ENCODE measurements at places on chromosomes 5 and 9. TPM values are rescaled to one million over a fixed set of nuclear protein-coding genes. Genes with fewer than 3 reads are reported as not detected.

Gene PROB1
- polyA plus RNA-seq = 0.80 TPM

Gene SLCO4C1
- polyA plus RNA-seq = 0.08 TPM

Gene SPINK7
- polyA plus RNA-seq = not detected

Gene KIF12
- not detected for polyA plus RNA-seq

GRCh38 chr5:78362220-78362619 is 1.8 kb downstream of the SCAMP1 start:
- H3K4me1 ChIP-seq = peaks cover 32% of the 10 kb centered on the region
- DNase-seq = no peak
- H3K4me3 ChIP-seq = peak overlapping the region; percentile 10
- no peak overlapping the region for H3K27ac ChIP-seq
- H3K36me3 ChIP-seq = no peaks in the 10 kb centered on the region

GRCh38 chr5:78221964-78222451 is 72.5 kb downstream of the AP3B1 start:
- peaks cover 16% of the 10 kb centered on the region for H3K4me1 ChIP-seq
- peak overlapping the region; percentile 40 for H3K27ac ChIP-seq
- no peaks in the 10 kb centered on the region for H3K27me3 ChIP-seq

DNA sequence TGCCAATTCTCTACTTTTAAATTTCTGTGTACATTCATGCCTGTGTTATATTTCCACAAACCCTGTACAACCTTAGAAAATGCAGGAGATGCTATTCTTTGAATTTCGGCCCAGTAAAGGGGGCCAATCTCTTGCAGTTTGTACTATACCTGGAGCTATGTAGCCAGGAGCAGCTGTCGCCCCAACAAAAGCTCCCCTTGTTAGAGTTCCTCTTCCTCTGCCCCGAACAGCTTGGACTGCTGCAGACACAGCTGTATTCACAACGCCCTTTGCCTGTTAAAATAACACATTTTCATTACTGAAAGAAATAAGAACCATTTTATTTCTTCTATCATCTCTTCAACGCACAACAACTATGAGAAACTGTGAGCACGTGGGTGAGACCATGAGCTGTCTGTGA is 99.2 kb downstream of the GPR21 start:
- H3K27me3 ChIP-seq = no peaks in the 10 kb centered on the region
- H3K4me1 ChIP-seq = peaks cover 13% of the 10 kb centered on the region
- DNase-seq = no peak

GRCh38 chr5:32277798-32278197 is 34.9 kb downstream of the MTMR12 start:
- peaks cover 69% of the 10 kb centered on the region for H3K4me1 ChIP-seq
- H3K4me3 ChIP-seq = no peak overlapping the region
- peaks cover 22% of the 10 kb centered on the region for H3K36me3 ChIP-seq
- peak overlapping the region; percentile 98 for H3K27ac ChIP-seq

DNA sequence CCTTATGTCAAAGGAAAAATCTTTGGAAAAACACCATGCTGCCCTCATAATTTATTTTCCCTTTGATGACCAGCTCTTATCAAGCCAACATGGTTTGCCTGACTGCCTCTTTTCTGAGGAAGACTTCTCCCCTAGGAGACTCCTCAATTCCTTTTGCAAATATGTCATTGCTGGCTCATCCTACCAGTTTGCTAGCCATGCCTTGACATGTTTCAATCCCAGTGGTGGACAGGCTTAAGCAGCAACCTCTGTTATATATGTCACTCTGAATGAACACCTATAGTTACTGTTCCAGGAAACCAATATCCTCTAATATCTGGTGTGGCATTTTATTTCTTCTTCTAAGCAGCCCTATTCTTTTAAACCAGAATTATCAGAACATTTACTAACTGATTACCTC is 615.8 kb downstream of the HTR1A start:
- H3K4me3 ChIP-seq = no peak overlapping the region
- H3K4me1 ChIP-seq = no peaks in the 10 kb centered on the region
- H3K36me3 ChIP-seq = no peaks in the 10 kb centered on the region
- DNase-seq = no peak
- H3K27ac ChIP-seq = no peak overlapping the region
- H3K27me3 ChIP-seq = no peaks in the 10 kb centered on the region

- peaks cover 22% of the 10 kb centered on the region for H3K27me3 ChIP-seq
- H3K4me3 ChIP-seq = no peak overlapping the region
- peaks cover 13% of the 10 kb centered on the region for H3K4me1 ChIP-seq
- no peaks in the 10 kb centered on the region for H3K36me3 ChIP-seq
- DNase-seq = no peak
These were observed 49.3 kb downstream of the COL15A1 start for GRCh38 chr9:98992885-98993569.

DNA sequence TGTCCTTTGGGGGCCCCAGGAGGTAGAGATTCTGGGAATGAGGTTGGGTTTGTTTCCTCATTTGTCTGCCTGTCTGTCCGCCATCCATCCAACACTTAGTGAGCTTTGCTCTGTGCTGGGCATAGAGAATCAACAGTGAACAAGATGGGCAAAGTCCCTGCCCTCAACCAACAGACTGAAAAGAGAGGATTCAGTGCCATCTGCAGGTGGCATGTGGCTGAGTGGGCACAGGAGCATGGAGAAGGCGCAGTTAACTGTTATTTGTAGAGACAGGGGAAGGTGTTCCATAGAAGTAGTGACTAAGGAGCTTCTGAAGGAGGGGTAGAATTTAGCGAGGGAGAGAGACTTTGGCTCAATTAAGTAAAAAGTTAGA is 23.1 kb downstream of the POLR1E start:
- no peak for DNase-seq
- H3K27ac ChIP-seq = peak overlapping the region; percentile 16
- peaks cover 2% of the 10 kb centered on the region for H3K36me3 ChIP-seq
- no peak overlapping the region for H3K4me3 ChIP-seq
- peaks cover 9% of the 10 kb centered on the region for H3K4me1 ChIP-seq
